ENCODE measurements at places on chromosomes 4 and X.
A peak's percentile ranks its signal among the peaks of the same experiment; 100 is the strongest.

GRCh38 chr4:119559044-119559647 is 69.5 kb downstream of the PDE5A start:
- peak; percentile 65 for DNase-seq

- DNase-seq = no peak
Measured at GRCh38 chrX:107552930-107553329, 75.4 kb upstream of the PRPS1 start.

GRCh38 chr4:138439143-138439581 is 197.0 kb upstream of the SLC7A11 start:
- DNase-seq = peak; percentile 30

DNA sequence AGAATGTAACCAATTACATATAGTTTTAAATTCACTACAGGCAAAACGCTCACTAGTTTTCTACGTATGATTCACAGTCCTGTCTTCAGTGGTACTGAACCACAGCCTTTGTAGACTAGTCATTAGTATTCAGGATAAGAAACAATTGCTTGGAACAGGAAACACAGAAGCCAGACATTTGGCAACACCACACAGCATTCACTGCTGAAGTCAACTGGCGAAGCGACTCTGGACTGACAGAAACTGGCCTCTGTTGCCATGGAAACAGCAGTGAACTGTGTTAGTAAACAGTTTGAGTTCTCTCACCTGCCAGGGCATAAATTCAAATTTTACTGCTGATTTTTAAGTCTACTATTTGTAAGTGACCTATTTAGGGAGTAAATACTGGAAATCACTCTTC is 57.6 kb downstream of the MAPK10 start:
- DNase-seq = no peak

DNA sequence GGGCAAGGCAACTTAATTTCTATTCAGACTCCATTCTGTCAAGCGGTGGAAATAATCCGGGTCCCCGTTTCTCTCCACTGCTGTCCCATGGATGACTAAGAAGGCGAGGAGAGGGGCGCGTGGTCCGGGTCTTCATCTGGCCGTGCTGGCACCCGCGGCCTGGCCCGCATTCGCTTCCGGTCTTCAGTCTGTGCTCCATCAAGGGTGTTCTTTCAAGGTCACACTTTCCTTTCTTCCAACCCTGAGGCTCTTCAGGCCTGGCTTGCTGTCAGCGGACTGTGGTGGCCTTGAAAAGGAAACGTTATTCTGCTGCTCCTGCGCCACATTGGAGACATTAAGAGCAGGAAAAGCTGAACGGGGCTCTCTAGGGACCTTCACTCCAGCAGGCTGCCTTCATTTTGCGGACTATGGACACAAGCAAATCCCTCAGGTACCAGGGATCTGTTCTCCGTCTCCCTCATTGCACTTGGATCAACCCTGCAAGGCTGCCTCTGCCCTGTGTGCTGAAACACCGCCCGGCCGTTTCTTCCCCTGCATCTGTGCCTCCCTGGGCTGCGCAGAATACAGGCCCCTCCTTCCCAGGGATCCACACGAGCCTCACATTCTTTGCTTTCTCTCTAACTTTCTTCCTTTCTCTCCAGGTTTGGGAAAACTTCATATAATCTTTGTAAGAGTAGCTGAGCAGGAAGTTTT is 5.7 kb upstream of the SLC25A4 start:
- no peak for DNase-seq

- no peak for DNase-seq
Measured at GRCh38 chrX:115898382-115899001, 272.1 kb upstream of the AGTR2 start.

DNA sequence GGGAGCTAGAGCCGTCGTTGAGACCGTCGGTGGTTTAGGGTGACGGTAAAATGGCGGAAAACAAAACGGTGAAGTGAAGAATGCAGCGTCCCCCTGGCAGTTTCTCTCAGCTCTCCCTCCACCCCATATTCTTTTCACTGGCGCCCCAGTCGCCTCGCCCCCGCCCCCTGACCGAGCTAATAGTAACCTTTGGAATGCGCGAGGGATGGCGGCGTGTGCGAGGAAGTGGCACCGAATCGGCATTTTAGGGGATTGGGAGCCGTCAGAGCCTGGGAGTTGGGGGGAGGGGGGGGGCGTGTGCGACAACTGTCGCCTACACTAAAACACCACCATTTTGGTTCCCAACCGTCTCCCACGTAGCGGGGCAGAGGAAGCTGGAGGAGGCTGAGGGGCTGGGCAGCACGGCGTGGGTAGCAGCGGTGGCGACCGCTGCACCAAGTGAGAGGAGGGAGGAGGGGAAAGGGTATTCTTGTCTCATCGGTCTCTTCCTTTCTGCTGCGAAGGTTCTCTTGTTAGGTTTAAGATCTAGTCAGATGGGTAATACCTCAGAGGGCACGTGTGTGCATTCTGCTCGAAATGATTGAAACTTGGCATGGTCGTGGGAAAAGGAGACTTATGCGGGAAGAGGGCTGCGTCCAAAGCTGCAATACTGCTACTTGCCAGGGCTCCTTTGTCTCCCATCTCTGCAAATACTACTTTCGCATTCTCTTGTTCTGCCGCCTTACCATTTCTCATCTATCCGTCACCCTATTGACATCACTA is 840 bp downstream of the ZNF711 start:
- no peak for DNase-seq

DNA sequence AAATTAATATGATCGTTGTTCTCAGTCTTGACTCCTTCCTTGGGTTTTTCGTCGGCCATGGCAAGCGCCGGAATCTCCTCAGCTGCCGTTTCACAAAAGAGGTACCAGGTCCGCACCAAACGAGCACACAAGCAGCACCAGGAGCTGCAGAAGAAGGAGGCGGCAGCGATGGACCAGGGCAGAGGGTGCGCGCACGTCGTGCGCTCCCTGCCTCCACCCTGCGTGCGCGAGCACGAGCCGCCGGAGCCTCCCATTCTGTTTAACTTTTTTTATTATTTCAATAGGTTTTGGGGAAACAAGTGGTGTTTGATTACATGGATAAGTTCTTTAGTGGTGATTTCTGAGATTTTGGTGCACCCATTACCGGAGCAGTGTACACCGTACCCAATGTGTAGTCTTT is 158.2 kb downstream of the PLS3 start:
- no peak for DNase-seq

DNA sequence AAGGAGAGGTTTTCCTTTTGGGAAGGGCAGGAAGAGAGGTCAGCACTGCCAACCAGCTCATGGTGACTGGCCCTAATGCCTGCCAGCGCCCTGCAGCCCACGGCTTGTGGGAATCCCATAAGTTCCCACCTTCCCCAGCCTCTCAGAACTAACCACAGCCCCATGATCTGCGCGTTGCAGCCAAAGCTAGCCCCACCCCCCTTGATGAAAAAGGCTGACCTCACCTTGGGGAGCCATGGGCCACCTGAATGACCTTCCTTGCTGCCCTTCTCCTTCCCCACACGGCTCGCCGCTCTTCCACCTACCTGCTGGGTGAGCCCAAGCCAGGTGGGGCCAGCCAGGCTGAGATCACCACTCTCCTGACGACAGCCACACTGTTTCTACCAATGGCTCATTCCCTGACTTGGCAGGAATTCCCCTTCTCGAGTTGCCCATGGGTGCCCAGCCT is 3.9 kb upstream of the ELF4 start:
- DNase-seq = peak; percentile 76

- no peak for DNase-seq
Measured at GRCh38 chr4:147963839-147964238, 232.0 kb downstream of the ARHGAP10 start.

GRCh38 chr4:104491481-104492182 is 3.1 kb downstream of the CXXC4 start:
- peak; percentile 13 for DNase-seq

GRCh38 chr4:142406917-142407501 is 439.1 kb downstream of the INPP4B start:
- DNase-seq = peak; percentile 19

DNA sequence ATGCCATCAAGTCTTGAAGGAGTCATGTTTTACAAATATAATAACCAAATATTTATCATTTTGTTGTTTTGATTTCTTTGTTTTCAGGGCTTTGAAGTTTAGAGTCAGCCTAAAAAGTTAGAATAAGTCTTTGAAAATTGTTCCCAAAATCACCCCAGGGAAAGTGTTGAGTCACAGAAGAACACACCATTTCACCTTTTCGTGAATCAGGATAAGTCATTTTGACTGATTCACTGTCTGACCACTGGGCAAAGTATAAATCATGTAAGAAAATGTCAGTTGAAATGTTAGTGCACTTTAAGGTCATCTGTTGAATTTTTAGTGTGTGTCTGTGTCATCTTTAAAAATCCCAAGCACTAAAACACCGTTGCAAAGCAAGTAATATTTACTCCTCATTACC is 1320.1 kb downstream of the RPA4 start:
- no peak for DNase-seq

GRCh38 chr4:48388525-48389154 is 47.3 kb downstream of the SLAIN2 start:
- peak; percentile 69 for DNase-seq

DNA sequence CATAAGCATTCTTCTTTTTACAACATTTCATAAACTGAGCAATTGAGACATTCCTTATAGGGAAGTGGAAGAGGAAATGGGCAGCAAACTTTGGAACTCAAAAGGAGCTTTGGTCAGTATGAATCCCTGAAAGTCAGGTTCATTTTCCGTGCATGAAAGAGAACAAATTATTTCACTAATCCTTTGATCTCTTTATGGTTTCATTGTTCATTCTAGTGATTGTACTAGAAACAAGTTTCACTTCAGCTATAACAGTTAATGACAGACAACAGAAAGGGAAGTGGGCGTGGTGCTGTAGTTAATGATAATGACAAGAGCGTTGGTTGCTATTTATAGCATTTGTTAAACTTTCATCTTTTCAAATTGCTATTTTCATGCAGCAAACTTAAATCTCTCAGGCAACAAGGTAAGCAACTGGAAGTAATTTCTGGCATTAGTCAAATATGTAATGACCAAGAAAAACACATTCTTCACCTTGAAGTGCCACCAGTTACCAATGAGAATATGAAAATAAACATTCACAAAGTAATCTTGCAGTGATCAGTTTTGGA is 98.4 kb downstream of the AREG start:
- no peak for DNase-seq

- DNase-seq = peak; percentile 60
Measured at GRCh38 chr4:168183717-168184571, 91.6 kb downstream of the ANXA10 start.

DNA sequence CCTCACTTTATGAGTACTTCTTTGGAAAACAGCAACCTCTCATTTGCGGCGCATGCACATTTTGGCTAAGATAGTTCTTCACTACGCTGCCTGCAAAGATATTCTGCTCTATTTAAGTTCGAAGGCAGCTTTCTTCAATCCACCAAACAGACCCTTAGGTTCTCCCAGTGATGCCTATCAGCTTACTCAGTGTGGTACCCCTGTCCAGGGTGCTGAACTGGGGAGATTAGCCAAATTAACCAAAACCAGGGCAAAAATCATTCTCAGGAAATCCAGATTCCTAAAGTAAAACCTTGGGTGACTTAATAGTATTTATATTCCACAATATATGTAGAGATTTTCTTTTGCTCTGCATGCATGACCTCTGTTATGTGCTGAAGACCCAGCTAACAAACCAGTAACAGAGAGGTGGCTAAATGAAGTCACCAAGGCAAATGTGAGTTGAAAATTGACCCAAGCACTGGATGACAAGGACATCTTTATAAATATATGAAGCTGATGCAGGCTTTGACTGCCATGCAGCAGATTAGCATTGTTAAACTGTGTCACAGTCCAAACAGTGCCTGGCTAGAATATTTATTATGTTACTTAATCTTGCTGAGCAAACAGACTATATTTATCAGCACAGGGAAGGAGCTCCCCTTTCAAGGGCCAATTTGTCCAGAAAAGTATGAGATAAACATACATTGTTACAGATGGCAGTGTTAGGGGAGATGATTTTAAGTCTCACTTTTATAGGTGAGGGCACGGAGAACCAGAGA is 418.2 kb downstream of the STIM2 start:
- peak; percentile 54 for DNase-seq

DNA sequence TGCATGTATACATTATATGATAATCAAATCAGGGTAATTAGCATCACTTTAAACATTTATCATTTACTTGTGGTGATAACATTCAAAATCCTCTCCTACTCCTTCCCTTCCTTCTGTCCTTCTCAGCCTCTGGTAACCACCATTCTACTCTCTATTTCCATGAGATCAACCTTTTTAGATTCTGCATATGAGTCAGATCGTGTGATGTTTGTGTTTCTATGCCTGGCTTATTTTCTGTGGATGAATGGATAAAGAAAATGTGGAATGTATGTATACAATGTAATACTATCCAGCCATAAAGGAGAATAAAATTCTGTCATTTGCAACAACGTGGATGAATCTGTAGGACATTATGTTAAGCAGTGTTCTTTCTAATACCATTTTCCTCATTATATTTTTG is 123.9 kb downstream of the NAA11 start:
- DNase-seq = no peak

- no peak for DNase-seq
Measured at GRCh38 chr4:42078184-42078801, 74.2 kb downstream of the BEND4 start.

DNA sequence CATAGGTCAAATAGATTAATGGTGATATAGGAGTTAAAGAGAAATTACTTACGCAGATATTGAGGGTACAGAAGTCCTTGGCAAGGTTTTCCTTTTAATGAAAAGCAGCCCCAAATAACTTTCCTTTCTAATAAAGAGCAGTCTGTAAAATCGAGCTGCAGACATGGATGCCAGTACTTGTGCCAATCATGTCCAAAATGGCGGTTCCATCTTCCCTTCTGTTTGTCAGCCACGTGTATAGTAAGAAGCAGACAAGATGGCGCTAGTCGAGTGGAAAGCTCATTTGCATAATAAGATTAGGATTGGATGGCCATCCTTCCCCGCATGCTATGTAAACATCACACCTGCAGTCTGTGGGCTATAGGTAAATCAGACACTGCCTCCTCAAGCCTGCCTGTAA is 68.5 kb downstream of the FGFBP1 start:
- DNase-seq = no peak

DNA sequence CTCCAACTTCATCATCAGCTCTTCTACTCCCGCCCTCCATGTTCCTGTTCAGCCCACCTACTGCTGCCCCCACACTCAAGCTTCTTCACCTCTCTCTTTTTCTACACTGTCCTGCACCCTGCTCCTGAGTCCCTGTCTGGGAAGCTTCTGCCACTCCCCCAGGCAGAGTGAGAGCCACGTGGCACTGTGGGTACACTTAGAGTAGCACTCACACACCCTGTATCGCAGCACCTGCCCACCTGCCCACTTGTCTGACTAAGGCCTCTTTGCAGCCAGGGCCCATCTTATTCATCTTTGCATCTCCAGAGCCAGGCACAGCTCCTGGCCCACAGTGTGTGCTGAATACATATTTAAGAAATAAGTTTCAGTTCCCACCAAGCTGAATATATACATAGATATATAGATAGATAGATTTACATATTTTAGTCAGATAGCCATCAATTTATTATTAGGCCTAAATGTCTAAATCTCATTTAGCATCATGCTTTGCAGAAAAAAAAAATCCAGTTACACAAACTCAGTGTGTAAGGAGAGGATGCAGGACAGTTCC is 24.9 kb downstream of the CCDC149 start:
- no peak for DNase-seq

DNA sequence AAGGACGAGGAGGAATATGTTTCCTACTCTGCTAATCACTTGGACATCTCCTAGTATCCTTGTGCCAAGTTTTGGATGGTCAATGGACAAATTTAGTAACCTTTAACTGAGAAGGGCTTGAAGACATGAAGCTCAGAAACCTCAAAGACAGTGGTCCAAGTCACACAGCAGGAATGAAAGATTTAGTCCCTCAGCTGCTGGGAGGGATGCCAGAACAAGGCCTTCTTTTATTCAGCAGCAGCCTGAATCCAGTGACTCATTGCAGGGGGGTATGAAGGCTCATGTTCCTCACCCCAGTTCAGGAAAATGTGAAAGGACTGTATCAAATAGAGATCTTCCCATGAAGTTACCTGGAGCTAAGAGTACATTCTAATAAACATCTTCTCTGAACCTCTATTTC is 214.9 kb upstream of the UGT8 start:
- DNase-seq = peak; percentile 81
